ENCODE measurements at places on chromosomes 7 and 10.

GRCh38 chr10:4835494-4835918, 9.5 kb downstream of the AKR1E2 start:
- DNase-seq = no peak

DNA sequence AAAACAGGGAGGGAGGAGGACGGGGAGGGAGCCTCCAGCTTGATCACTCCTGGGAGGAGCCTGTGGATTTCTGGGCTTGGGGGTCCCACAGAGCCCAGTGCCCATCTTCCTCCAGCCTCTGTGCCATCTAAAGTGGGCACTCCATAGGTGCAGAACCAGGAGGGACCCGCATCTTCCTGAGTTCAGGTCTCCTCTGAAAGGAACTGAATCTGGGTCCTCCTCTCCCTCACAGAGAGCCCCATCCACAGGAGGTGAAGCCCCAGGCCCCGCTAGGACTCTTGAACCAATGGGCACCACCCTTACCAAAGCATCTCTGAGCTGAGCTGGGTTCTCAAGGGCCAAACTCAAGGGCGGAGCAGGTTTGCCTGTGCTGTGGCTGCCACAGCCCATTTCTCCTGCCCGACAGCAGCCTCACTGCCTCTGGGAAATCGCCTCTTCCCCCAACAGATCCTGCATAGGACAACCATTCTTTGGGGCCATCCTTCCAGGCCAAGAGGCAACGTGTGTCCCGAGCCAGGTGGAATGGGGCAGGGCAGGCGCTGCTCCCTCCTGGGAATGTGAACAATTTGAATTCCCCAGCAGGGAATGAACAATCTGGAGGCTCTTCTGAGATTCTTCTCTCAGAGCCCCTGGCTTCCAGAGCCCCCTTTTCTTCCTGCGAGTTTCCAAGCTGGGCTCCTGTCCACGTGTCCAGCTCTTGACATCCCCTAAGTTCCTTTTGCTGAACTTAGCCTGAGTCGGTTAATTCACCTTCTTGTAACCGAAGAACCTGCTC, 411.0 kb upstream of the FOXK1 start:
- no peak for DNase-seq

DNA sequence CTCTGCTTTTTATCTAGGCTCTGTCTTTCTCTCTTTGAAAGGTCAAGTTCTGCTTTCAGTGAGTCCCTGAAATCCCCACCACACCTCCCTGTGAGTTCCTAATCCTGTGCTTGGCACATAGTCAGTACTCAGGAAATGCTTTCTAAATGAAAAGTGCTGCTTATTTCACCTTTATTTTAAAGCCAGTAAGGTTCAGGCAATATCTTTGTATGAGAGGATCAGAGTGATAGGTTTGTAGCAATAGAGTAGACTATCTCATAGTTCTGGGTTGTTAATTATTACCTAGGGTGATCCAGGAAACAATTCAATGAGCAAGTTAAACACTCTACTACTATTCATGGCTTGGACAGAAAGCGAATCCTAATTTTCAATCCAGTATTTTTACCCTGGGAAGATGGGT, 7.4 kb upstream of the LAMB1 start:
- no peak for DNase-seq

- DNase-seq = no peak
Measured at GRCh38 chr7:154857728-154858681, 144.9 kb downstream of the PAXIP1 start.

DNA sequence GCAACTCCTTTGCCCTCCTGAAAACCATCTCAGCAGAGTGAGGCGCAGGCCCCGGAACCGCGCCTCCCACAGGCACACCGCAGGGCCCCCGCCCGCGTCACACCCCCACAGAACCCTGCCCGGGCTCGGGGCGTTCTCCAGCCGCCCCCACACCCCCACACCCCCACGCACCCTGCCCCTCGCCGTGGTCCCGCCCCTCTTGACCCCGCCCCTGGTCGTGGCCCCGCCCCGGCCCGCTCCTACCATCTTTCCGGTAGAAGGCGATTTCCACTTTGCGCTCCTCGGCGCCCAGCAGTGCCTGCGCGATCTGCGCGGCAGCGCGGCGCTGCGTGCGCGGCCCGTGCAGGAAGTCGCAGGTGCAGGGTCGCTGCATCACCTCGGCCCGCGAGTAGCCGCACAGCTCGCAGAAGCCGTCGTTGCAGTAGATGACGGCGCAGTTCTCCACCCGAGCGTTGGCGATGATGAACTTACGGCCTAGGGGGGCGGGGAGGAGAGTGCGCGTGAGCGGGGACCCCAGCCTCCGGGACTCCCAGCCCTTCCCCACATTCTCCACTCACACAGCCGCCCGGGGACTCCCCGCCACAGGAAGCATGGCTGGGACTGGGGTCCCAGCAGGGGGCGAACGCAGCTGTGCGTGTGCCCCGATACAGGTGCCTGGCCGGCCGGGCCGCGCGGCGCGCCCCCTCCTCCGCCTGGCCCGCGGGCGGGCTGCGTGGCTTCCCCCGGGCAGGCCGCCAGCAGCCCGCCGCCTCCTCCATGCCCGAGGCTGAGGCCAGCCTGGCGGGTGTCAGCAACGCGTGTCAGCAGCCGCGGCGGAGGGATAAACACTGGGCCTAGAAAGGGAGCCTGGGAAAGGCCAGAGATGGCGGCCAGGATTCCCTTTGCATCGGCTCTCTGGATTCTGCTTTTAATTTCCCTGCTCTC, 3.4 kb downstream of the KCNH2 start:
- DNase-seq = peak; percentile 74

GRCh38 chr7:4265066-4265465, 417.0 kb upstream of the FOXK1 start:
- DNase-seq = no peak

DNA sequence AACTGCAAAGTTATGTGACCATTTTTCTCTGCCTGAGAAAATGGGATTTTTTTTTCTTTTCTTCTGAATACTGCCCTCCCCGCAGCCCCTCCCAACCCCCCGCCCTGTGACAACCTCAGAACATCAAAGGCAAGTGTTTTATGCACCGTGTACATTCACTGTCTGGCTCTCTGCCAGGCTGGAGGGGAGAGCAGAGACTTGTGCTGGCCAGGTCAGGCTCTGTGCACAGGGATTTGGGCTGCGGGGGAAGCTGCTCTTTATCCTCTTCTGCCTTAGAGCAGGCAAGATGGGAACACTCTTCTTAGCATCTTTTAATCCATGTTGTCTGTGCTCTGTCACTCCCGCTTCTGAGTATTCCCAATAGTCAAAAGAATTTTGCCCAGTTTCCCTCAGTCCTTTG, 195.1 kb downstream of the CCSER2 start:
- DNase-seq = no peak

- DNase-seq = no peak
Measured at GRCh38 chr10:77909749-77910375, 16.7 kb downstream of the DLG5 start.

- no peak for DNase-seq
Measured at GRCh38 chr7:138223402-138223879, 147.2 kb downstream of the AKR1D1 start.

DNA sequence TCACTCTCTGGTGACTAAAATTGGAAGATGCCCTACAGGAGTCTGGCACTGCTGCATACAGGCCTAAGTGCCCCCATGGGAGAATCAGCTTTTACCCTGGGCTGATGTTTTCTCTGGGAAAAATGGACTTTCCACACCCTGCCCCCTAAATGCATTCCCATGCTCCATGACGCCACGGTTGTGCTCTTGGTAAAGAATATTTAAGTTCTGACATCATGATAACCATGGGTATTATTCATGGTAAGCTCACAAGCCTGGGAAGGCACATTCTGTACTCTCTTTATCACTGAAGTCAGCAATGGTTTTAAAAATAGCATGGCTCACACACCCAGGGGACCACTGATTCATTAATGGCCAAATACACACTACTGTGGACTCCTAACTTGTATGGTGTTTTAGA, 43.4 kb downstream of the HIPK2 start:
- no peak for DNase-seq

GRCh38 chr10:79413196-79413595, 32.2 kb downstream of the ZCCHC24 start:
- DNase-seq = no peak

GRCh38 chr7:112064627-112065385, 141.4 kb downstream of the DOCK4 start:
- DNase-seq = no peak

- no peak for DNase-seq
Measured at GRCh38 chr10:88157981-88158465, 294.6 kb downstream of the PTEN start.

DNA sequence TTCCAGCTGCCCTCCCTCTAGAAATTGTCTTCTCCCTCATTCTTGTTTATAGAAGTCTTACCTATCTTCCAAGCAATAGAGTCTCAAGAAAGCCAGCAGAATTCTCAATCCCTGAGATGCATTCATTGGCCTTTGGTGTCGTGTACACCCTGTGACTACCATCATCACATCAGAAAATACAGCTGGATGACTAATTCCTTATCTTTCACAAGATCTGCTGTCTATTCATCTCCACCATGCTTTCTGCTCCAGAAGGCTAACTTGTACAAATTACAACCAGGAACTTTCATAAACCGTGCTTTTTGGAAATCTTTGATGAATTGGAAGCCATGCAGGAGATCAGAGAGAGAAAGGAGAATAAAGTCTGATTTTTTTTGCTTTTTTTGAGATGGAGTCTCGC, 1062.9 kb upstream of the GHITM start:
- no peak for DNase-seq

DNA sequence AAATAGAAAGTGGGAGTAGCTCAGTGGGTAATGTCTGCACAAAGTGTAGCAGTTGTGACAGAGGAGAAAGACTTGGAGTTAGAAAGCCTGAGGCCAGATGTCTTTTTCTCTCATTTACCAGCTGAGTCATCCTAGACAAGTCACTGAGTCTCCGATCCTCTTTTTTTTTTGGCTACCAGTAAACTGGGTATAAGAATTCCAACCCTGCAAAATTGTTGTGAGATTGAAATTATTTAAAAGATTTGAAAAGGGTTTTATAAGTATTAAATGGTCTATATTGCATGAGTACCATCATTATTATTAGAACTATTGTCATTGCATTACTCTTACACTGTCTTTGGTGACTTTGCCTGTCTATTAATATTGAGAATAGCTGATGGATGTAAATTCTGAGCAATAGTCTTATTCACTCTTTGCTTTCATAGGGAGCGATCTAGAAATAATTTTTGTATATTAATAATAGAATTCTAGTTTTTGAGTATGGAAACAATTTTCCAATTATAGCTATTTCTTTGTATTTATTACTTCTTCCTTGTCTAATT, 74.0 kb downstream of the ARID5B start:
- DNase-seq = no peak

- DNase-seq = no peak
Measured at GRCh38 chr10:93541402-93542357, 24.8 kb upstream of the FFAR4 start.

GRCh38 chr7:33157311-33157710, 27.9 kb downstream of the BBS9 start:
- DNase-seq = no peak

GRCh38 chr7:95298091-95298490, 26.2 kb downstream of the PON1 start:
- no peak for DNase-seq

- no peak for DNase-seq
Measured at GRCh38 chr7:730501-731439, 3.7 kb upstream of the PRKAR1B start.

GRCh38 chr7:1537535-1538412, 7.3 kb downstream of the MAFK start:
- DNase-seq = no peak

GRCh38 chr7:50729962-50730361, 52.7 kb downstream of the GRB10 start:
- DNase-seq = no peak

- DNase-seq = no peak
Measured at GRCh38 chr10:31888442-31888841, 40.2 kb downstream of the ARHGAP12 start.

- no peak for DNase-seq
Measured at GRCh38 chr7:17184805-17185689, 113.4 kb upstream of the AHR start.

DNA sequence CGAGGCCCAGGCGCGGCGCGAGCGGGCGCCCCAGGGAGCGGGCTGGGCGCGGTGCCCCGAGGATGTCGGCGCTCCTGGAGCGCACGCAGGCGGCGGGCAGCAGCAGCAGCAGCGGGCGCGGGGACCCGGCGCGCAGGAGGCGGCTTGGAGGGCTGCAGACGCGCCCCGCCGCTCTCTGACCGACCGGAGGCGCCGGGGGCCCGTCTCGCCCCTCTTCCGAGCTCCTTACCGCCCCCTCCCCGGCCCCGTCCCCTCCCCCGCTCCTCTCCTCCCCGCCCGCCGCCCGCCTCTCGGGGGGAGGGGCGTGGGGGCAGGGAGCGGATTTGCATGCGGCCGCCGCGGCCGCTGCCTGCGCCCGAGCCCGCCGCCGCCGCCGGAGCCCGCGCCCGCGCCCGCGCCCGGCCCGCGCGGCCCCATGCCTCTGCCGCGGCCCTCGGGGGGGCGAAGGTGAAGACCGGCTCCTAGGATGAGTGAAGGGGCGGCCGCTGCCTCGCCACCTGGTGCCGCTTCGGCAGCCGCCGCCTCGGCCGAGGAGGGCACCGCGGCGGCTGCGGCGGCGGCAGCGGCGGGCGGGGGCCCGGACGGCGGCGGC, at the start of gene NRG3:
NRG3 (plus strand) TSS at position 320 of the 592 bp plus-strand sequence.
- no peak for DNase-seq

DNA sequence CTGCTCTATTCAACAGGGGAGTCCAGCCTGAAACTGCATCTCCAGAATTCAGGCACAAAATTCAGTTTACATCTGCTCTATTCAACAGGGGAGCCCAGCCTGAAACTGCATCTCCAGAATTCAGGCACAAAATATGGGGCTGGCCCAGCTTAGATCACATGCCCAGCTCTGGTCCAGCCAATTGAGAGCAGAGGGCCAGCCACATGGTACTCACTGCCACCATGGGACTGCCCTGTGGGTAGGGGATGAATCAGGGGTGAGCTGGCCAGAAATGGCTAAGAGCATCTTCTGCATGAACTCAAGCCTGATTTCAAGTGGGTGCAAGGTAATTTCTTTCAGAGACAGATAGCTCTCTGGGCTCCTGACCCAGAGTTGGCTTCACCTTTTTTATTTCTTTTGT, 156.6 kb upstream of the LYZL2 start:
- DNase-seq = no peak

DNA sequence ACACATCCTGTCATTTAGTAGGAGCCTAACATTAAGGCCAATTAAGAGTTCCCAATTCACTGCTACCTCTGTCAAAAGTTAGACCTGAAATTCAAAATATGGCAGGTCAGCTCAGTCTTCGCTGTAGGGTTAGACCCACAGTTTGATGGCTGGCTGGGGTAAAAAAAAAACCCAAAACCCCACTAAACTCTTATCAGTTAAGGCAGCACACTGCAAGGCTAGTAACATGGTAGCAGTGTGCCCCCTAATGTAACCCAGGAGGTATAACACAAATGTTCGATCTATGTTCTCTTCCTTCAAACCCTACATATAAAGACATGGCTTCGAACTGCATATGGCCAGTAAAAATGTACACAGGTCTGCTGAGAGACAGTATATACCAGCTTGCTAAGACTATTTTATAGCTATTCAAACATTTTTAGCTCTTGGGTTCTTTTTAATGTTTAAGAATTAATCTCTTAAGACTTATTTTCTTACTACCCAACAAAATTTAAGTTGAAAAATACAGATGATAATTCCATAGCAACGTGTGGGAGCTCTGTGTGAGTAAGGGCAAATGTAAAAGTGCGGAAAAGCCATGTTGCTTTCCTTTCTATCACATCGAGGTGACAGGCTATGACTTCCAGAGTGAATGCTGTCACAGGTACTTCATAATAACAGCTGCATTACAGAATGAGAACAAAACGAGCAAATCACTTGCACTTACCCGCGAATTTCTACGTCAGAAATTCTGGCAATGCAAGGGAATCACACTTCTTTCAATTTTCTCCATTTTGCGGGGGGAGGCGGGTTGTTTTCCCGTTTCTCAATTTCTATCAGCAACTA, 168.4 kb upstream of the IMMP2L start:
- no peak for DNase-seq
